KG1 (cell line): ENCODE measurements at places on chromosomes 3 and 15.
A peak's percentile ranks its signal among the peaks of the same experiment; 100 is the strongest.

DNA sequence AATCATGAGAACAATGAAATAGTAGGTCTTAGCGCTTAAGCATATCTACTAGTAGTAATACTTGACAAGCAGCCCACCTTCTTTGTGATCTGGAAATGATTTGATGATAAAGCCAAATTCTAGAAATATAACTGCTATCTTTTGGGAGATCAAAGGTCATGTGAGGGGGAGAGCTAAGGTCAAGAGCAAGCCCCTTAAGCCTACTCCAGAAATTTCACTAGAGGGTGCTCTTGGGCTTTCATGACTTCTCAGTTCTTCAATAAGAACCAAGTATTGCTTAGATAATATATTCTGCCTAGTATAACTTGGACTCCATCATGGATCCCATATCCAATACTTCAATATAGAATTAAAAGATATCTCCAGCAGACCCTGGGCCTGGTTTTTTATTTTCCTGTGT is 319.6 kb downstream of the ZBTB20 start:
- peak; percentile 22 for DNase-seq

GRCh38 chr15:73028031-73028430 is 24.2 kb upstream of the NEO1 start:
- DNase-seq: no peak

DNA sequence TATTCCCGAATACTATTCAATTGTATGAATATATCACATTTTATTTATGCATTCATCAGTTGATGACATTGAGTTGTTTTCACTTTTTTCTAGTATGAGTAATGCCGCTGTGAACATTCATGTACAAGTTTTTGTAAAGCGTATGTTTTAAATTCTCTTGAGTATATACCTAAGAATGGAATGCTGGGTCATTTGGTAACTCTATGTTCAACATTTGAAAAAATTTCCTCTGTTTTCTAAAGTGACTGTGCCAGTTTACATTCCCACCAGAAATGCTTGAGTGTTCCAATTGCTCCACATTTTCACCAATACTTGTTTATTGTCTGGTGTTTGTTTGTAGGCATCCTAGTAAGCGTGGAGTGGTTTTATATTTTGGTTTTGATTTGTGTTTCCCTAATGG is 144.5 kb downstream of the EPHA6 start:
- DNase-seq: no peak

DNA sequence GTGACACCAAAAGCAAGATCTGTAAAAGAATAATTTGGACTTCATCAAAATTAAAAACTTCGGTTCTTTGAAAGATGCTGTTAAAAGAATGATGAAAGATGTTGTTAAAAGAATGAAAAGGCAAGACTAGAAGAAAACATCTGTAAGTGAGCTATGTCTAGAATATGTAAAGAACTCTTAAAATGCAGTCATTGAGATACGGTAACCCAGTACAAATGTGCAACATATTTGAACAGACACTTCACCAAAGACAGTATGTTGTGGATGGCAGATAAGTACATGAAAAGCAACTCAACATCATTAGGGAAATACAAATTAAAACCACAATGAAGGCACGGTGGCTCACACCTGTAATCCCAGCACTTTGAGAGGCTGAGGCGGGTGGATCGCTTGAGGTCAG is 139.5 kb downstream of the LRIG1 start:
- no peak for DNase-seq

GRCh38 chr3:70621451-70621850 is 309.0 kb upstream of the MDFIC2 start:
- DNase-seq: no peak

DNA sequence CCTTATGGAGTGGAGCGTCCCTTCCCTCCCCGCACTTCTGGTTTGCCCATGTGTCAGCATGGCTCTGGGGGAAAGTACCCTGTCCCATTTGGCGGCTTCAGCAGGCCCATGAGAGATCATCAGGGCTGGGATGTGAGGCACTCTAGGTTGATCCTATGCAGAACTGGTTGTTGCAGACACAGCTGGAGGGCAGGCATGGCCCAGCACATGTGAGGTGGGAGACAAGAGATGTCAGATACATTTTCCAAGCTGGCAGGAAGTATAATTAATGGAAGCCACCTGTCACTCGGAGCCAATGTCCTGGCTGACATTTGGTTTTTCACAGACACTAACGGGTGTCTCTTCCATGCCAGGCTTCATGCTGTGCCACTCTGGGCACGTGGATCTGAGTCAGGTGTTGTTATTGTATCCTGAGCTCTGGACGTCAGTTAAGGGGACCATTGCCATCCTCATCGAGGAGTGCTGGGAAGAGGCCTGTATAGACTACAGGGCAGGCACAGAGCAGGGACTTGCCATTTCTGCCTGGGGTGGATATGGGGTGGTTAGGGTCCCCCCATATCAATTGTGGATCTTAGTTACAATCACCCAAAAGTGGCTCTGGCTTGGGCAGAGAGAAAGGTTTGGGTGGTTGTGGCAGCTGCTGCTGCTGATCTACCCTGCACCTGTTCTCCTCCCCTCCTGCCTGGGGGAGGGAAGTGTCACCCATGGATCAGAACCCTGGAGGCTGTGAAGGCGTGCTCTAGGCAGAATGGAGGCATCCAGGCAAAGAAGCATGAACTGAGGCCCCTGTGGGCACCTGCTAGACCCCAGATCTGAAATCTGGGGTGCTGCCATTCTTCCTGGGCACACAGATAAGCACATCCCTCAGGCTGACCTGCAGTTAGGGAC is 140.7 kb downstream of the FBLN2 start:
- no peak for DNase-seq

GRCh38 chr3:86178095-86178494 is 812.9 kb downstream of the VGLL3 start:
- DNase-seq: no peak

DNA sequence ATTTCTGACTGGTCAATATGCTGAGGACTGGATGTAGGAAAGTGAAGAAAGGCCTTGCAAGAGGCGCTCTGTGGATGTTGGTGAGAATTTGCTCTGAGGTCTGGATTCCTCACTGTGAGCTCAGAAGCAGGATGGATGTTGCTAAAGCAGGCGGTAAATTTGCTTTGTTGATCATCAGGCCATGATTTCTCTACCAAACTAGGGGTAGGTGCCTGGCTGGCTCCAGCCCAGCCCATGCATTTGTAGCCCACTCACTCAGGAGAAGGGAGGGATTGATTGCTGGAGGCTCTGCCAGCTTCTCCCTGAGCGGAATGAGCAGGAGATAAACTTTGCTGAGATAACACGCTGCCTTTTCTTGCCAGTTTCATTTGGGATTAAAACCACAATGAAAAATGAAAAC is 44.3 kb upstream of the NTRK3 start:
- no peak for DNase-seq

GRCh38 chr3:10726787-10727186 is 89.2 kb upstream of the SLC6A11 start:
- no peak for DNase-seq

DNA sequence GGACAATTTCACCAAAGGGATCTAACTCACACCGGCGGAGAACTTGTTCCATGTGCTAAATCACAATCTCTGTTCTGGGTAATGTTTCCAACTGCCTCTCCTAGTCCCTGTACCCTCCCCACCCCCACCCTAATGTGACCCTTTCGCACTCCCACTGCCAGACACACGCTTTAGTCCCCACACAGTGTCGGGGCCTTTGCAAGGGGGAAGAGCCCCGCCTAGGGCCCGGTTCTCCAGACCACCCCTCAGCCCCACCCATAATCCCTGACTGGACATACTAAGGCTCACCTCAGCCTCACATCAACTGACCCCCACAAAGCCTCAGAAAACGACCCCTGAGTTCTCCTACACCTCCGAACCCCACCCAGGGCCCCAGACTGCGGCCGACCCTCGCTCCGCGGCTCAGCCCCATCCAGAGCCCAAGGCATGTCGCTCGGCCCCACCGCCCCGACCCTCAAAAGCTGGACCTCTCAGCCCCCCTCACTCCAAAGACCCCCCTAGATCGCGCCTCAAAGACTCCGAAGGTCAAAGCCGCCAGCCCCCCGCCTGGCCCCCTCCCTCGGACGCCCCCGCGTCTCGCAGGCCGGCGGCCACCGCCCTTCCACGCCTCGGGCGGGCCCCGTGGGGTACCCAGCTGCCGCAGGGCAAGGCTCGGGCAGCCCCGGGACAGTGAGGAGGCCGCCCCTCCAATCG is 72.0 kb upstream of the MAP4 start:
- DNase-seq: peak; percentile 60

- DNase-seq: no peak
These were observed 124.8 kb upstream of the GOLIM4 start for GRCh38 chr3:168220556-168220955.

- no peak for DNase-seq
These were observed 71.7 kb downstream of the FGF12 start for GRCh38 chr3:192655628-192656027.

DNA sequence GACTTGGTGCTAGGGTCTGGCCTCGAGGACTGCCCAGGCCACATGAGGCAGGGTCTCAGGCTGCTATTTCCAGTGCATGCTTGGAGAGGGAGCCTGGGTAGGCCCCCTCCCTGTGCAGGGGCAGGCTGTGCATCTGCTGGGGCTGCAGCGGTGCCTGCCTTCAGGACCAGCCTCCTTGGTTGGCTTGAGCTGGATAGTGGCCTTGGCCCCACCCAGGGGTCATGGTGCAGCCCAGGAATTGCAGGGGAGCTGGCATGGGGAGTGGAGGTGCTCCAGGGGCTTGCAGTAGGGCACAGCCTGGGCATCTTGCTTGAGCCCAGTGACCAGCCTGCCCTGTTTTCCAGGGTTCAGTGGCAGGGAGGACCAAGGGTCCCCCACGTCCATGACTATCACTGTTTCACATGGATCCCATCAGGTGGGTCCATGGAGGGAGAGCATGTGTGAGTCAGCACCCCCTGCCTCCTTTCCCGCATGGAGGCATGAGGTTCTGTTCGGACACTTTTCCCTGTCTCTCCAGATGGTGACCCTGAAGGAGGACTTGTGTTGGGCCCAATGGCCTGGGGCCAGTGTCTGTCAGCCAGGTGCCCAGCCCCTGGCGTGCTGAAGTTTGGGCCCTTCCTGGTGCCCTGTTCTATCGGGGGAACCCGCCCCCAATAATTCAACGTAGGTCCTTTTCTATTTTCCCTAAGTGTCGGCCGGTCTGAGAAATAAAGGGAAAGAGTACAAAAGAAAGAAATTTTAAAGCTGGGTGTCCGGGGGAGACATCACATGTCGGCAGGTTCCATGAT is 218.6 kb downstream of the SNRPN start:
- DNase-seq: no peak

DNA sequence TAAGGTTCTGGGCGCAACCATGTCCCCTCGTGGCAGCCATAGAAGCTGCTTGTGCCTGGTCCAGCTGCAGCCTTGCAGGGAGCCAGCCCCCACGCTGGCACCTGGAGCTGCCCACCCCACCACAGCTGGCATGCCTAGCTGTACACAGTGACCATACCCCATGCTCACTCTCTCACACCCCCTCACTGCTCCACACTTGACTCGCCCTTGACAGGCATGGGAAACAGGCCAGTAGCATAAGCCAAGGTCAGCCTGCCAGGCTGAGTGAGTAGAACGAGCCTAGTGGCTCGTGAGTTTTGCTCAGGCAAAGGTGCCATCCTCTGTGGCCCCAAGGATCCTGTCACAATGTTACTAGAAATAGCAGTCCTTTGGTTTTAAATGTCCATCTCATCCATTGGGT is 52.7 kb upstream of the CADM2 start:
- no peak for DNase-seq

- no peak for DNase-seq
These were observed 225.5 kb downstream of the SLCO3A1 start for GRCh38 chr15:92079047-92079446.

DNA sequence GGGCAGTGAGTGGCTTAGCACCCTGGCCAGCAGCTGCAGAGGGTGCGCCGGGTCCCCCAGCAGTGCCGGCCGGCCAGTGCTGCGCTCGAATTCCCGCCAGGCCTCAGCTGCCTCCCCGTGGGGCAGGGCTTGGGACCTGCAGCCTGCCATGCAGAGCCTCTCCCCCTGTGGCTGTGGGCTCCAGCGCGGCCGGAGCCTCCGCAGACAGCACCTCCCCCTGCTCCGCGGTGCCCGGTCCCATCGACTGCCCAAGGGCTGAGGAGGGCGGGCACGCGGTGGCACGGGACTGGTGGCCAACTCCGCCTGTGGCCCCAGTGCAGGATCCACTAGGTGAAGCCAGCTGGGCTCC is 386.3 kb downstream of the CNTN4 start:
- DNase-seq: no peak

DNA sequence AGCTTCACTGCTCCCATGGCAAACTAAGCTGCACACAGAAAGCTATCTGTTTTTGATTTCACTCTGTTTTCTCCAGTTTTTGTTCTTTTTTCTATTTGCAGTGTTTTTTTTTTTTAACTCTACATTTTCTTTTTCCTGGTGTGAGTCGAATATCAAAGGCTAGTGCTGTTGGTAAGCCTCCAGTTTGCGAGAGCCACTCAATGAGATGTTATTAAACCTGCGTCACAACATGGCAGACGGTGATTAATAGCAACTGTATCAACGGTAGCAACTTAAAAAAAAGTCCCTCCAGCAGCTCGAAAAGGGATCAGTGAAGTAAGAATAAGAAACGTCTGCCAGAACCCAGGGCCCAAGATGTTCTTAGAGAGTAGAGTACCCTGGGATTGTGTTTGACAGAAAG is 84.1 kb downstream of the MEIS2 start:
- no peak for DNase-seq

DNA sequence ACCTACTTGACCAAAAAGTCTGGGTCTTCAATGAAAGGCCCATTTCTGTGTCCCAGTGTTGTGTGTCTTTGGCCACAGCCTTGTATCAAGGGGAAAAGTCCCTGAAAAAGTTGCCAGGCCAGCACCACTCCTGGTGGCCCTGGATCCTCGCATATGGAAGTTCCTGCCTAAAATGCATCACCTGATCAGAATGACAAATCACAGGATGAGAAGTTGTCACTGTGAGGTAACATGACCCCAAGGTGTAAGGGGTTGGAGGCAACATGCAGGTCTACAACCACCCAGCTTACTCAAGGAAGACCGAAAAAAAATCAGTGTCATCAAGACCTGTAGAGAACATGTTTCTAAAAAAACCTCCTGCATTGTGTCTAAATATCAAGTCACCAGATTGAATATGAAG is 25.6 kb downstream of the PARP15 start:
- DNase-seq: no peak

- no peak for DNase-seq
These were observed 378.9 kb upstream of the ALCAM start for GRCh38 chr3:104987859-104988258.

GRCh38 chr3:139975594-139976365 is 40.8 kb downstream of the CLSTN2 start:
- DNase-seq: no peak

DNA sequence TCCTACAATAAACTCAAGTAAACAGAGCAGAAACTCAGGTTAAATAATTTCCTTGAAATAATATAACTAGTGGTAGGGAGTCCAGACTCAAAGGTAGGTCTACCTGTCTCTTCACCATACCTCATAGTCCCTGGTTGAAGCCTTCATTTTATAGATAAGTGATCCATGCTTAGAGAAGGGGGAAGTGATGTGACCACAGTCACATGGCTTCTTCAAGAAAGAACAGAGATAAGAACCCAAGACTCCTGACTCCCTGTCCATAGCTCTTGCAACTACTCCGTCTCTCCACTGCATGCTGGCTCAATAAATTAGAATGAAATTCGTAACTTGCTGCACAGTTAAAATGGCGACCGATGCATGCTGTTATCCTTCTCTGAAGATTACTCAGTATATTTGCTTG is 11.0 kb upstream of the C15orf61 start:
- no peak for DNase-seq
